GM06990 (cell line): ENCODE measurements at places on chromosomes 4 and X.

DNA sequence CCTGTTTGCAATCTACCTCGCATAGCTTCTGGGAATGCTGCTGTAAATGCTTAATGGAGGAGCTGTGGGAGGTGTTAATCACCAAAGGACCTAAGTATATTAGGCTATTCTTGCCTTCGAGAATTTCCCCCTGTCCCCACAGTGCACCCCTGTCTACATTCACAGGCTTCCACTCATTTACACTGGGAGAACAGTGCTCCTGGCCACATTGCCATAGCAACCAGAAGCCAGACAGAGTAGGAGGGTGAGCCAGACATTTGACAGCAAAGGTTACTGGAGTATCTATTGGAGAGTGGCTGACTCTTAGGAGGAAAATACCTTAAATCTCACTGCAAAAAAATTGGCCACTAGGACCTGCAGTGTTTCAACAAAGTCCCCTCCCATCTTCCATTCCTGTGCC is 185.9 kb upstream of the PBDC1 start:
- no peak for DNase-seq

GRCh38 chr4:117084866-117085701 is at the start of gene TRAM1L1:
TRAM1L1 (minus strand) TSS chr4:117085576; CDS start chr4:117085393, 183 bp downstream.
- no peak for DNase-seq

GRCh38 chr4:61200916-61201526 is 895 bp downstream of the ADGRL3 start:
- DNase-seq: no peak

DNA sequence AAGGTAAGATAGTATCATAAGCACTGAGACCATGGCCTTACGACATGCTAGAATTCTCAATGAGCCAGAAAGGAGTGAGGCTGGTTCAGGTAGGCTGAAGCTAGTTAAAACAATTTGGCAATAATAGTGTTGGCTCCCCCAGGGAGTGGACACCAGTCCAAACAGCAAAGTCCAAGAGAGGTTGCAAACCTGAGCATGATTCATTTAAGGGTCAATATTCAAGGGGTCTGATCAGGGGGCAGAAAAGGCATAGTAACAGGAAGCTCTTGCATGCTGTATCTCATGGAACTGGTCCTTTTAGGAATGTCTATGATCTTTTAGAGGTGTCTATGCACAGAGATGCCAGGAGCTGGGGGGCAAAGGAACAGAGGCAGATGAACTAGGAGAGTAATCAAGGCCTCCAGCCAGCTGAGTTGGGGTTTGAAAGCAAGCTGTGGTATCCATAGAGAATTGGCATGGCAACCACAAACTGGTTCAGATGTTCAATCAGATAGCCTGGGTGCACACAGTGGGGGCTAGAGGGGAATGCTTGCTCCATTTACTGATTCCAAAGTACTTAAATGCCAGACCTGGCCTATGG is 5.1 kb downstream of the GJB1 start:
- DNase-seq: no peak

DNA sequence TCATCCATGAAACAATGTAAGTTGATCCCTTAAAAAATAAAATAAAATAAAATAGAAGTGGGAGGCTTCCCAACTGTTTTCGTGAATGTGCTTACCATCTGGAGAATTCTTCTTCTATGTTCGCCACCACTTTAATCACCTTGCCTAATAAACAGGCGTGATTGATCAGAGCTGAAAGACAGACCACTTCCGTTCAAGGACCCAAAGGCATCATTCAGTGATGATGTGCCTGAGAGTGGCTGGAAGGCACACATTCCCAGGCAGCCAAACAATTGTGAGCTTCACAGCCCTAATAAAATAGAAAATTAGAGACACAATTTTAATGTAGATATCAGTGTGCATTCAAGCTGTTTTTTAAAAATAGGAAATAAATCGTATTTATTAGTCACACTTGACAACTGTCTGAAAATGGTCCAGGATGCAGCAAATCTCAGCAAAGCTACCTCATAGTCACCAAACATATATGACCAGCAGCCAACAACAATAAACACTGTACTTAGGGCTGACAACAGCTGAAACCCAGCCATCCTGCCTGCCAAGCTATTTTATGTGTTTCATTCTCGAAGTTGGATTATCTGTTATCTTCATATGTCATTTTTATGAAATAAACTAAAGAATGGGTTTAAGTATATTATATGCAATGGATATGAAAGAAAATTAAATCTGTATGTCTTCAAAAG is 163.2 kb upstream of the FAM9B start:
- DNase-seq: no peak

DNA sequence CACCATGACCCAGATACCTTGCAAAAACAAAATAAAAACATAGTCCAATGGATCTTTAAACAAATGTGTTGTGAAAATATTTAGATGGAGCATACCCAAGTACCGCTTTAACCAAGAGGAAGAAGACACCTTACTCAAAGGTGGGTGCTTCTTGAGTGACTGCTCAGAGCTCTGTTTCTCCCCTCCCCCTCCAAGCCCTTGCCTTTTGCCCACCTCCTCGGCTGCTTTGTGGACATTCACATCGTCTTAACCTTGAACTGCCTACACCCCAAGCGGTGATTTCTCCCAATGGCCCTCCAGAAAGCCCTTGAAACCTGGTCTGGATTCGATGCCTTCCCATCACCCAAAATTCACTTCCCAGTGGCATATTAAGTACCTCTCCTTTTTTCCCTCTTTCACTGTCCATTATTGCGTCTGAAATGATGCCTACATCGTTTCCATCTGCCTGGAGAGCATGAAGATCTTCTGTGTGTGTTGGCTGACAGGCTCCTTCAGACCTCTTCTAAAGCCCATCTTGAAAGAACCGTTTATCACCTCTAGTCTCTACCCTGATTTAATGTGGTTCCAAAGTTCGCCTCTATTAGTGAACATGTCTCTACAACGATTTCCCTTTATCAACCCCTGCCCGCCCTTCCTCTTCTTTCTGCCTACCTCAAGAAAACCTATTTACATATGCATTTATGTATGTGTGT is 968 bp downstream of the GPRIN3 start:
- DNase-seq: no peak

GRCh38 chr4:187632260-187632995 is 363.1 kb upstream of the ZFP42 start:
- DNase-seq: no peak

DNA sequence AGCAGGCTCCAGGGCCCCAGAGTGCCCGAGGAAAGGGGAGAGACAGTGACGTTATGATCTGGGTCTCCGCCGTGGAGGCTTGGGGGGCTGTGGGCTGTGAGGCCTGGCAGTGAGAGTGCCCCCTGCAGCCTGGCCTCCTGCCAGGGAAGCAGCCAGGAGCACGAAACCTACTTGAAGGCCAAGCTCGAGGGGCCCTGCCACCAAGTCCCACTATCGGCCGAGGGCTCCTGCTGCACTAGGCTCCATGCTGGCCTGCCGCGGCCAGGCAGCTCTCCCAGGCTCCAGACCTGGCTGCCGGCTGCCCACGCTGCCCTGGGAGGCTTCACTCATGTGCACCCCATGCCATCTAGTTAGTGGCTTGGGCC is 18.7 kb downstream of the FLNA start:
- DNase-seq: no peak

DNA sequence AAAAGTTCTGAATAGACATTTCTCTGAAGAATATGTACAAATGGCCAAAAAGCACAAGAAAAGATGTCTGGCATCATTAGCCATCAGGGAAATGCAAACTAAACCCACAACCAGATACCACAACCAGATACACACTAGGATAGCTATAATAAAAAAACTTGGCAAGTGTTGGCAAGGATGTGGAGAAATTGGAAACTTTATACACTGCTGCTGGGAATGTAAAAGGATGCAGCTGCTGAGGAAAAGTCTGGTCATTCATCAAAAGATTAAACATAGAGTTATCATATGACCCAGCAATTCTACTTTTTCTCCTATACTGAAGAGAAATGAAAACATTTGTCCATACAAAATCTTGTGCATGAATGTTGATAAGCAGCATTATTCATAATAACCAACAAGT is 92.3 kb downstream of the UCHL1 start:
- no peak for DNase-seq

- DNase-seq: no peak
Observed at GRCh38 chr4:110770353-110770752, 147.5 kb upstream of the PITX2 start.

- DNase-seq: no peak
Observed at GRCh38 chr4:168502861-168503260, 6.0 kb downstream of the PALLD start.

GRCh38 chr4:187475901-187476300 is 519.7 kb upstream of the ZFP42 start:
- DNase-seq: no peak

DNA sequence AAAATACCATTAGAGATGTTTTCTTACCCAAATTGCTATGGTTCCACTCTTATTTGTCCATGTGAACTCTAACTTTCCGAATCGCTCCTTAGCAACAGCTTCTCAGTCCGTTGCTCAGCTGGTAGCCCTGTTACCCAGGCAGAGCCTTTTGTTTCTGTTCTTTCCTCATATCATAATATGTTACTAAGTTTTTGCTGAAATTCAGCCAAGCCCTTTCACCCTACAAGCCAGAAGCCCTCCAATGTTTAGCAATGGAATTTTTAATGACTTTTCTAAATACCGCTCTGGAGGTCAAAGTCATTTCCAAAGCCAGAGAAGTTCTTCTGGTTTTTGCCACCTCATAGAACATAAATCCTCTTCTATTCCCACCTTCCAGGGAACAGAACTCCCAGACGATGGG is 1029.5 kb downstream of the C4orf33 start:
- no peak for DNase-seq

GRCh38 chrX:74280759-74281158 is 23.2 kb upstream of the ZCCHC13 start:
- DNase-seq: peak; percentile 24

- no peak for DNase-seq
Observed at GRCh38 chrX:20668550-20668949, 401.8 kb upstream of the RPS6KA3 start.

DNA sequence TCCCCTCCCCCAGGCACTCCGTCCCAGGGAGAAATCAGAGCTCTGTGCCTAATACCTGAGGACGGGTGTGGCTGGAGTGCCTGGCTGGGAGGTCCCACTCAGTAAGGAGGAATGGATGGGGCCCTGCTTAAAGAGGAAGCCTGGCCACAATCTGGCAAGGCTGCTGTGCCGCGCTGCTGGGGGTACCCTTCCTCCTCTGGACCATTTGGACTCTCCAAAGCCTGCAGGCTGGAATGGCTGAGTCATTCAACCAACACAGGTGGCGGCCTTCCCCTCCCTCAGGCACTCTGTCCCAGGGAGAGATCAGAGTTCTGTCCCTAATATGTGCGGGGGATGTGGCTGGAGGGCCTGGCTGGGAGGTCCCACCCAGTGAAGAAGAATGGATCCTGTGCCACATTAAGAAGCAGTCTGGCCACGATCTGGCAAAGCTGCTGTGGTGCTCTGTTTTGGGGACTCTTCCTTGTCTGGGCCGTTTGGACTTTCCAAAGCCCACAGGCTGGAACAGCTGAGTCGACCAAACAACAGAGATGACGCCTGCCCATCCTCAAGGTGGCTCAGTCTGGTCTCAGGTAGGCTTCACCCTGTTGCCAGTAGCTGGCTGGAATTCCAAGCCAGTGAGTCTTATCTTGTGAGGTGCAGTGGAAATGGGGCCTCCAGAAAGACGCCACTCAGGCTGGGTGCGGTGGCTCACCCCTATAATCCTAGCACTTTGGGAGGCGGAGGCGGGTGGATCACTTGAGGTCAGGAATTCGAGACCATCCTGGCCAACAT is 127.3 kb upstream of the HUWE1 start:
- no peak for DNase-seq

GRCh38 chr4:111404673-111405072 is 740.6 kb upstream of the FAM241A start:
- no peak for DNase-seq

- no peak for DNase-seq
Observed at GRCh38 chr4:101218346-101218745, 129.0 kb downstream of the PPP3CA start.

- no peak for DNase-seq
Observed at GRCh38 chr4:34289962-34290361, 1954.4 kb downstream of the ARAP2 start.

DNA sequence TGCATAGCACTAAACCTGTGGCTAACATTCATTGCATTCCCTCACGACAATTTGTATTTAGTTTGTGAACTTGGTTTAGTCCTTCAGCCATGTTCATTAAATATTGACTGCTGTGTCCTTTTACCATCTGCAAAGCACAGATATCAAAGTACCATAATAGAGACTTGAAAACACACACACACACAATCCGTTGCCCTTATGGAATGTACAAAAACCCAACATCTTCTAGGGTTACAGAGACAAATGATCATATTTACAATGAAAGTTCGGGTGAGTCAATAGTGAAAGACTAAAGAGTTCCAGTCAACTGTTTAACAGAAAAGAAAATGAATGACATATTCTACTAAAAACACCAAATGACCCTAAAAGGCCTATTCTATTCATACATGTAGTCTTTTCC is 50.8 kb upstream of the TXK start:
- DNase-seq: no peak

- no peak for DNase-seq
Observed at GRCh38 chrX:67545893-67546495, 2.2 kb downstream of the AR start.

DNA sequence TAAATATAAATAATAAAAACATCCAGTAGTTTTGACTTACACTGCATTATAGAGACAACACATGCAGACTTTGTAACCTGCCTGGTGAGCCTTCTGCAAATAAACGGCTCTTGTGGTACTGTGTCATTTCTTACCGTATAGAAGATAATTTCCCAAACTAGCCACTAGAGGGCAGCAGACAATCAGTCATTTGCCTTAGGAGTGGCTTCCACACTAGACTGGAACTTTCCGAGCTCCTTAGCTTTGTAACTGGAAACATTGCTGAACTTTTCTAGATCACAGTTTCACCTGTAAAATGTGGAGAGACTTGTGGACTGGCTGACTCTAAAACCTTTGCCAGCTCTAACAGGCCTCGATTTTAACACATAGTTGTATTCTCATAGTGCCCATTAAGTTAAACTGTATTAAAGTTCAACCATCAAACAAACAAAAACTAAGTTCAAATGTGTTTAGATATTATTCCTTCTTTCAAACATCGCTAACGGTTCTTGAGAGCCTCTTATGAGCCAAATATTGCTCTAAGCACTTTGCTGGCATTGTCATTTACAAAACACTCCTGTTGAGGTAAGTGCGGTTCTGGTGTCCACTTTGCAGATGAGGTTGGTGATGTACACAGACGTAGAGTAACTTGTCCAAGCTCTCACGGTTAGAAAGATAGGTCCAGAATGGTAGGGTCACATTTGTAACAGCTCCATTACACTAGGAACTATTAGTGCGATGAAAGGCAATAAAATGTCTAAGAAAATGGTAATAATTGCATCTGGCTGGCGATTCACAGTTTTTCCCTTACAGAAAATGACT is 345.5 kb downstream of the ANK2 start:
- DNase-seq: peak; percentile 34

- DNase-seq: no peak
Observed at GRCh38 chr4:75494563-75494962, 19.6 kb downstream of the RCHY1 start.
